ENCODE measurements at places on chromosomes 13 and 19. TPM values are rescaled to one million over a fixed set of nuclear protein-coding genes. Genes with fewer than 3 reads are reported as not detected.

Gene PCDH20
- not detected for total RNA-seq

Gene SHISA2
- not detected for total RNA-seq

Gene POU2F2
- total RNA-seq = 1.5 TPM

Gene S1PR2
- 6.2 TPM for total RNA-seq

Gene ZNF761
- total RNA-seq = 20.0 TPM

Gene COX7A1
- not detected for total RNA-seq

- H3K27me3 ChIP-seq = no peaks in the 10 kb centered on the region
- no peaks in the 10 kb centered on the region for H3K36me3 ChIP-seq
- no peak overlapping the region for H3K27ac ChIP-seq
- no peak overlapping the region for H3K4me3 ChIP-seq
Observed at GRCh38 chr19:7947939-7948338, 4.5 kb upstream of the TIMM44 start.

DNA sequence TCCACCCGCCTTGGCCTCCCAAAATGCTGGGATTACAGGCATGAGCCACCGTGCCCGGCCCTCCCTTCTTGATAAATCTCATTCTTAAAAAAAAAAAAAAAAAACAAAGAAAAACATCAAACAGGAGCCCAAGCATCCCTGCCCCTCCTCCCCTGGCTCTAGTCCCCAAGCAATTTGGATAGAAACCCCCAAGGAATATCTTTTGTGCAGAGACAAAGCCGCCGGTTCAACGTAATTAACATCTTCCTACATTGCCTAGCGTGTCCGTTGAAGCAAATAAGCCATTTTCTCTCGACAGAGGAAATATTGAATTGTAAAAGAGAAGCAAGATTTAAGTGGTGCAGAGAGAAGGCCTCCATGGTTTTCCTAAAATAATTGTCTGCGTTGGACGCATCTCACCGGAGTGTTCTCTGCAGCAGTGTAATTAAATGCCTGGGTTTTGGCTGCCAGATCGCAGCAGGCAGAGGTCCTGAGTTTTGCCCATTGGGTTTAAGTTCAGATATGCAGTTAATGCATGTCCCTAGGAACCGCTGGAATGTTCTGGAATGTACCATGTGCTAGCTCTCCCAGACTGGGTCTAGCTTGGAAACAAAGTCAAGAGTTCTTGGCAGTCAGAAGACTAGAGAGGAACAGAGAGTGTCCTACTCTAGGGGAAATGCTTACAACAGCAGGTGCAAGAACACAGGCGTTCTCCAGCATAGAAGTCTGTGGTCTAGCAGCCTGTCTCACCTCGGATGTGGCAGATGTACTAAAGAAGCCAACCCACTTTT is 30.8 kb downstream of the PIN1 start:
- no peaks in the 10 kb centered on the region for H3K36me3 ChIP-seq
- H3K27me3 ChIP-seq = no peaks in the 10 kb centered on the region
- H3K4me3 ChIP-seq = no peak overlapping the region
- no peak overlapping the region for H3K27ac ChIP-seq

DNA sequence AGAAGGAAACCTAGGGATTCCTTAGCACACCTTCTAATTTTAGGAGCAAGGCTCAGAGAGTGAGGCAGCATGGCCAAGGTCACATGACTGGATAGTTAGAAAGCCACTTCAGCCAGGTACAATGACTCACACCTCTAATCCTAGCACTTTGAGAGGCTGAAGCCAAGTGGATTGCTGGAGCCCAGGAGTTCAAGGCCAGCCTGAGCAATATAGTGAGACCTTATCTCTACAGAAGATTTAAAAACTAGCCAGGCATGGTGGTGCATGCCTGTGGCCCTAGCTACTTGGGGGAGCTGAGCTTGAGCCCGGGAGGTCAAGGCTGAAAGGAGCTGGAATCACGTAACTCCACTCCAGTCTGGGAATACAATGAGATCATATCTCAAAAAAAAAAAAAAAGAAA is 69.2 kb downstream of the TEX26 start:
- no peaks in the 10 kb centered on the region for H3K36me3 ChIP-seq
- no peaks in the 10 kb centered on the region for H3K27me3 ChIP-seq

- no peak overlapping the region for H3K27ac ChIP-seq
- peak; percentile 43 for DNase-seq
- no peak overlapping the region for H3K4me3 ChIP-seq
- H3K4me1 ChIP-seq = peaks cover 11% of the 10 kb centered on the region
- no peaks in the 10 kb centered on the region for H3K27me3 ChIP-seq
- no peaks in the 10 kb centered on the region for H3K36me3 ChIP-seq
Observed at GRCh38 chr13:44523146-44524015, 52.7 kb downstream of the TSC22D1 start.

- no peaks in the 10 kb centered on the region for H3K36me3 ChIP-seq
- no peaks in the 10 kb centered on the region for H3K4me1 ChIP-seq
- no peak overlapping the region for H3K27ac ChIP-seq
- DNase-seq = peak; percentile 57
Observed at GRCh38 chr19:17680230-17680722, 7.9 kb downstream of the UNC13A start.

DNA sequence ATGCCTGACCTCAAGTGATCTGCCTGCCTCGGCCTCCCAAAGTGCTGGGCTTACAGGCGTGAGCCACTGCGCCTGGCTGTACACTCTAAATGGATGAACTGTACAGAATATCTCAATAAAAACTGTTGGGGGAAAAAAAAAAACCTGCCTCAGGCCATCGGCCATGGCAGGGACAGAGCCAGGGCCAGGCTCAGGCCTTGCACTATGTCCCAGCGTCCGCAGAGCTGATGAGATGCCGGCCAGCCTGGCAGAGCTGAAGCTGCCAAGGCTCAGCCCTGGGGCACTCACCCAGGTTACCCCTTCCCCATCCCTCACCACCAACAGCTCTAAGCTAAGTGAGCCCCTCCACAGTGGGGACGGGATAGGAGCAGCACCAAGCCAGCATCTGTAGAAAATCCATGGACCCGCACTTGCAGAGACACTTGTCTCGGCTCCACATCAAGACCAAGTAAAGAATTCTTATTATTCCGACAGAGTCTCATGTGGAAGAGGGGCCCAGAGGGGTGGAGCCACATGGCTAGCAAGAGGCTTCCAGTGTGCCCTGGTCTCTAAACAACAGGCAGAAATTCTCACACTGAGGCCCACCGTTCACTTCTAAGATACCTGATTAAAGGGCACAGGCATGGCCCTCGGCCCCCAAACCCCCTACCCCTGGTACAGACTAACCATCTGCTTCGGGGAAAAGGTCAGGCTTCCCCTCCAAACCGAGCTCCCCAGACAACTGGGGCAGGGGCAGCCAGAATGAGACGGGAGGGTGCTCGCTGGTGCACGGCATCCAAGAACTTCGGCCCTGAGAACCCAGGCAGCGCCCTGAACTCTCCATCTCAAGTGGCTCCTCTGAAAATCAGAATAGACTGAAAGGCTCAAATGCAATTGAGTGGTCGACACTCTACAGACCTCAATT is 5.8 kb downstream of the PPP6R1 start:
- no peak overlapping the region for H3K27ac ChIP-seq
- no peak for DNase-seq
- H3K4me3 ChIP-seq = no peak overlapping the region
- no peaks in the 10 kb centered on the region for H3K27me3 ChIP-seq
- H3K4me1 ChIP-seq = 0 out of 2 replicates have a peak, but pooled peaks cover 14% of the 10 kb centered on the region

- H3K27ac ChIP-seq = peak overlapping the region; percentile 32
- peaks cover 33% of the 10 kb centered on the region for H3K4me1 ChIP-seq
- H3K4me3 ChIP-seq = no peak overlapping the region
- DNase-seq = peak; percentile 88
Observed at GRCh38 chr19:42497492-42498168, 30.7 kb downstream of the CEACAM1 start.

DNA sequence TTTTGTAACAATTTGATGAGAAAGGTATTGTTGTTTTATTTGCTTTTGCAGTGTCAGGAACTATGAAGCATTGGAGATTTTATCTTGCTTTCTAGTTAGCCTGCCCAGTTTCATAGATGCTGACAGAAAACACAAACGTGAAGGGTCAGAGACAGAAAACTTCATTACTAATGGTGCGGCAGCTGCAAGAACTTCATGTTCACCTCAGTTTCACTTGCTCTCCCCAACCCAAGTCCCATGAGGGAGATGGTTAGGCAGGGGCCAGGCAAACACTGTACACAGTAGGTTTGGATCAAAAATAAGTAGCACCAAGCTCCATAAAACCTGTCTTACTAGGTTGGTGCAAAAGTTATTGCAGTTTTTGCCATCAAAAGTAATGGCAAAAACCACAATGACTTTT is 550.2 kb upstream of the MIR17HG start:
- DNase-seq = no peak
- H3K4me3 ChIP-seq = no peak overlapping the region
- H3K36me3 ChIP-seq = no peaks in the 10 kb centered on the region
- H3K27me3 ChIP-seq = no peaks in the 10 kb centered on the region

DNA sequence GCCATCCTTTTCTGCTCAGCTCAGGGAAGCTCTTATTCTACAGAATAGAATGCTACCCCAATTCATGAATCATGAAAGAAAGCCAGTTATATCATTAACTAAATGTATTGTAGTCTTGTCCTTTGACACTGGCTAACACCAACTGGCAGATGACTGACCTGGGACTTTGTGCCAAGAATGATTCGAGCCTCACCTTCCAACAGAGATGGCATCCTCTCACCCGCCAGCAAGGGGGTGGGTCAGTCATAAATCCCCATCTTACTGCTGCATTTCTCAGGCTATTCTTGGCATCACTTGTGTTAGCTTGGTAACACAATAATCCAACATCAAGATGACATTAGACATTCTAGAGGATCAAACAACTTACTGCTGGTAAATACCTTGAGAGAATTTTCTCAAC is 1239.8 kb upstream of the MIR17HG start:
- no peak overlapping the region for H3K4me3 ChIP-seq
- no peaks in the 10 kb centered on the region for H3K4me1 ChIP-seq
- H3K36me3 ChIP-seq = no peaks in the 10 kb centered on the region
- no peaks in the 10 kb centered on the region for H3K27me3 ChIP-seq
- DNase-seq = no peak
- H3K27ac ChIP-seq = no peak overlapping the region

DNA sequence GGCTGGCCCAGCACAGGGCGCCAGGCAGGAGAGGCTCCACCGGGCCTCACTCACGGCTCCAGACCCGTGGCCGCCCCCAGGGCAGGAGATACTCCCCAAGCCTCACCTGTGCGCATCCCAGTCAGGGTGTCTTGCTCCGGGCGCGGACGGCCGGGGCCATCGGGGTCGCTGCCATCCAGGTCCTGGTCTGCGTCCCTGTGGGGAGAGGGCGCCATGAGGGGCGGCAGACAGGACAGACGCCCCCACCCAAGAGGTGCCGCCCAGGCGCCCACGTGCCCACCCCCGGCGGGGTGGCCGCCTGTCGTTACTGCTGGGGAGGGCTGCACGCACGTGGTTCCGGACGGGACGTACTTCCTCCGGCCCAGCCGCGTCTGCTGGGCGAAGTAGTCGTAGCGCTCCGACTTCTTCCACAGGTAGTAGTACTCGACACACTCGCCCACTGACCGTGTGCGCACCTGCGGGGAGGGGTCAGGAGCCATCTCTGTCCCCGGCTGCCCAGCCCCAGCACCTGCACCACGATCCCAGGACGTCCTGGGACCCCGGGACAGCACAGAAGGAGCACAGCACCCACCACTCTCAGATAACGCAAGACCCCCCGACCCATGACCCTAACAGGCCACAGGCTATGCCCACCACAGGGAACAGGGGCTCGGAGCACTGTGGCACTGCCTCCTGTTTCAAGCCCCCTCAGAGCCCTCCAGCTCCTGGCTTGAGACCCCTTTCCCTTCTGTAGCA is 17.4 kb upstream of the PLPP2 start:
- no peak overlapping the region for H3K4me3 ChIP-seq
- no peaks in the 10 kb centered on the region for H3K27me3 ChIP-seq
- no peaks in the 10 kb centered on the region for H3K4me1 ChIP-seq
- no peak for DNase-seq
- no peak overlapping the region for H3K27ac ChIP-seq

- DNase-seq = no peak
- no peaks in the 10 kb centered on the region for H3K27me3 ChIP-seq
- no peaks in the 10 kb centered on the region for H3K36me3 ChIP-seq
- no peak overlapping the region for H3K4me3 ChIP-seq
- no peak overlapping the region for H3K27ac ChIP-seq
Observed at GRCh38 chr13:113390874-113391497, 27.1 kb upstream of the GRTP1 start.

DNA sequence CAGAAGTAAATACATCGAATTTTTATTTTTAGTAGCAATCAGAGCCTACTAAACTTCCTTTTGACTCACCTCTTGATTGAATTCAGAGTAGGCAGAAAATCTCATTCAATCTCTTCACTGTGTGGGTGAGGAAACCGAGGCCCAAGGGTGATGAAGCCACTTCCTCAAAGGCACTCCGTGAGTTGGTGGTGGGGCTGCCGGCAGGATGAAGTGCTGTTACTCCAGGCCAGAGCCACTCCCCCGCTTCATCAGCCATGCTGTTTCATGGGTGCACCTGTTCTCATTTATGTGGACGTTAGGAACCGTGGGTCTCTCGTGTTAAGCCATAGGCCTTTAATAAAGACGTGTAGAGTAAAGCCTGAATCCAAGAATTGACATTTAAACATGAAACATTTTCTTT is 13.2 kb downstream of the ING1 start:
- H3K4me3 ChIP-seq = no peak overlapping the region
- no peaks in the 10 kb centered on the region for H3K4me1 ChIP-seq
- H3K27me3 ChIP-seq = no peaks in the 10 kb centered on the region
- no peak for DNase-seq
- H3K36me3 ChIP-seq = no peaks in the 10 kb centered on the region

GRCh38 chr19:30374865-30375552 is 2.8 kb downstream of the ZNF536 start:
- DNase-seq = no peak
- H3K4me3 ChIP-seq = no peak overlapping the region
- H3K27ac ChIP-seq = no peak overlapping the region
- no peaks in the 10 kb centered on the region for H3K4me1 ChIP-seq
- H3K27me3 ChIP-seq = no peaks in the 10 kb centered on the region
- no peaks in the 10 kb centered on the region for H3K36me3 ChIP-seq

DNA sequence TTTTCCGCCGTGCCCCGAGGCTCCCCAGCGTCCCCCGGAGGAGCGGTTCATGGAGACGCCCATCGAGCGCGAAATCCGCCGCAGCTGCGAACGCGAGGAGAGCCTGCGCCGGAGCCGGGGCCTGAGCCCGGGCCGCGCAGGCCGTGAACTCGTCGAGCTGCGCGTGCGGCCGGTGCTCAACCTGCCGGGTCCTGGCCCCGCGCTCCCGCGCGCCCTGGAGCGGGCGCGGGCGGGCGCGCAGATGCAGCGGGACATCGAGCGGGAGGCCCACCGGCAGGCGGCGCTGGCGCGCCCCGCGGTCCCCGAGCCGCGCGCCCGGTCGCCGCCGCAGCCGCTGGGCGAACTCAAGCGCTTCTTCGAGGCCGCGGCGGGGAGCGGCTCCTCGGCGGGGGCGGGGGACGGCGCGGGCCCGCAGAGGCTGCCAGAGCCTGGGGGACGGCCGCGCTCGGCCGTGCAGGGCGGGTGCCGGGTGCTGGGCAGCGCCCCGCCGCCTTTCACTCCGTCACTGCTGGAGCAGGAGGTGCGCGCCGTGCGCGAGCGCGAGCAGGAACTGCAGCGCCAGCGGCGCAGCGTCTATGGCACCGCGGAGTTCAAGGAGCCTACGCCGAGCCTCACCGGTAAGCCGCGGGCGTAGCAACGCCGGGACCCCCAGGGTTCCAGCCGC is 807 bp downstream of the MISP3 start:
- peak; percentile 54 for DNase-seq
- H3K4me3 ChIP-seq = peak overlapping the region; percentile 84
- no peaks in the 10 kb centered on the region for H3K27me3 ChIP-seq
- H3K4me1 ChIP-seq = no peaks in the 10 kb centered on the region
- H3K36me3 ChIP-seq = no peaks in the 10 kb centered on the region

- no peak overlapping the region for H3K4me3 ChIP-seq
- H3K36me3 ChIP-seq = no peaks in the 10 kb centered on the region
- DNase-seq = no peak
- no peaks in the 10 kb centered on the region for H3K27me3 ChIP-seq
- no peaks in the 10 kb centered on the region for H3K4me1 ChIP-seq
Observed at GRCh38 chr13:105474983-105475610, 1060.4 kb downstream of the EFNB2 start.

Measured in Caco-2 (cell line).